Stimulated activated CD4-positive, alpha-beta T cell treated with anti-CD3 and anti-CD28 coated beads, Interleukin-2, amount 100 ng/mL, for 24 hours (primary cell): ENCODE measurements at places on chromosomes 5 and 9.

GRCh38 chr5:9596824-9597223 lies 33.3 kb downstream of the TAS2R1 start:
- no peak for DNase-seq

GRCh38 chr9:137321726-137322361 lies 19.8 kb upstream of the NRARP start:
- no peak for DNase-seq

- no peak for DNase-seq
These were observed 128.2 kb upstream of the SEMA6A start for GRCh38 chr5:116702776-116703175.

- DNase-seq: no peak
These were observed 149.7 kb upstream of the ZNF366 start for GRCh38 chr5:72656756-72657513.

GRCh38 chr9:108645520-108645919 lies 210.3 kb downstream of the ACTL7B start:
- no peak for DNase-seq

DNA sequence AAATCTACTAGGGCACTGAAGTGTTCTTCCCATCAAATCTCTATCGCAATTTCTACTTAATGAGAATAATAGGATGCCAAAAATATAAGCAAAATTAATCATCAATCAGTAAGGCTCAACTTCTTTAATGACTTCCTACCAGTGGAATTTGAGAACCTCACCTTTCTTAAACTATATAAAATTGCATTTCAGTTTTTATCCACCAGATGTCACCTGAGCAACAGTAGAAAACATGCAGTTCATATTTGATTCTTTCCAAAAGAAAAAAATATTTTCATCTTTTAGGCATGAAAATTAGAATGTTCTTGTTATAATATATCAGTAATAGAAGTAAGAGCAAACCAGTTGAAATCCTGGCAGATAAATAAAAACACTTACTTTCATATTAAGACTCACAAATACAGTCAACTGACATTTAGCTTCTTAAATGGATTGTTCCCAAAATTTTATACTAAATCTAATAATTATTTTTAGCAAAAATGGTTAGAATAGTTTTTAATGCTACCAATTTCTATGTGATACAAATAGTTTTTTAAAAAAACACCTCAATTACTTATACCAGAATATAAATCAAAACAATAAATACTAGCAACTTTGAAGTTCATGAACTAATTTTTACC lies 13.4 kb upstream of the CCDC112 start:
- no peak for DNase-seq

DNA sequence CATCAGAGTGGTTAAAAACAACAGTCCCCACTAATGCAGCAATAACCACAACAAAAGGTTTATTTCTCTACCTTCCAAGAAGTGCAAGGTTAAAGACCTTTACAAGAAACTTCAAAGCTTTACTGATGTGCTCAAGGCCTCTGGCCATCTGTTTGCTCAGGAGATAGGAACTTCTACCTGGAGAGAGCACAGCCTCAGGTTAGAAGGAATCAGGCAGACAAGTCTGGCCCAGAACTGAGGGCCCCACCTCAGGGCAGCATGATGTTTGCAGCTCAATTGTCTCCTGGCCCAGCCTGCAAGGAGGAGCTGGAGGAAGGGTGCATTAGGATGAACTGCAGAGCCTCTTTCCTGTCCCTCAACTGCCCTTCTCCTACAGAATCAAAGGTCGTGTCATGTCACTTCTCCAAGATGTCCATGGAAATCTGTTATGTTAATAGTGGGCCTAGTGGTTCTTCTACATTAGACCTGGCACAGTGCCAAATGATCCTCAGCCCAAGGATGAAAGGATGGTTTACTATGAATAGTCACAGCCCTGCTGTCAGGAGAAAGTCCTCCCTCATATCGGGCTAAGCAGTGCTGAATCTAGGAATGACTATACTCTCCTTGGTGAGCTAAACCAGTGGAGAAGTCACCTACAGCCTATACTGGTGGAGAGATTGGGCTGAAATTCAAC lies 98.9 kb upstream of the NTRK2 start:
- DNase-seq: no peak

- DNase-seq: no peak
These were observed 253.0 kb upstream of the ARRDC3 start for GRCh38 chr5:91635950-91636734.

DNA sequence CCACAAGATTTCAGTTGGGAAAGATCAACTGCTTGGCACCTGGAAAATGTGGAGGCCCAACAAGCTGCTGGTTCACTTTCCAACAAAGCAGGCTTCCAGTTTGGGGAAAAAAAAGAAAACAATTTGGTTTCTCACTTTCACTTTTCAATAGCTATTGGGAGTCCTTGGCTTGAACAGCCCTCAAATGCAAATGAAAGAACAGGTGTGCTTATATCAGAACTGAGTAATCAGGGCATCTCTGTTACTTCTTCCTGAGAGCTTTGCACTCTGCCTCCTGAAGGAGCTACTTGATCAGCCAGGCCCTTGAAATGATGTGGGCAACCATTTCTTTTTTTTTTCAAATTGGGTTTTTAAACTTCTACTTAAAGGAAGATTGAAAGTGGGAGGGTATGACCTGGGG lies 73.5 kb downstream of the MFAP3 start:
- DNase-seq: no peak

- DNase-seq: no peak
These were observed 79.1 kb upstream of the PLPP6 start for GRCh38 chr9:4583001-4583400.

- no peak for DNase-seq
These were observed 85.2 kb upstream of the TNC start for GRCh38 chr9:115202960-115203751.

DNA sequence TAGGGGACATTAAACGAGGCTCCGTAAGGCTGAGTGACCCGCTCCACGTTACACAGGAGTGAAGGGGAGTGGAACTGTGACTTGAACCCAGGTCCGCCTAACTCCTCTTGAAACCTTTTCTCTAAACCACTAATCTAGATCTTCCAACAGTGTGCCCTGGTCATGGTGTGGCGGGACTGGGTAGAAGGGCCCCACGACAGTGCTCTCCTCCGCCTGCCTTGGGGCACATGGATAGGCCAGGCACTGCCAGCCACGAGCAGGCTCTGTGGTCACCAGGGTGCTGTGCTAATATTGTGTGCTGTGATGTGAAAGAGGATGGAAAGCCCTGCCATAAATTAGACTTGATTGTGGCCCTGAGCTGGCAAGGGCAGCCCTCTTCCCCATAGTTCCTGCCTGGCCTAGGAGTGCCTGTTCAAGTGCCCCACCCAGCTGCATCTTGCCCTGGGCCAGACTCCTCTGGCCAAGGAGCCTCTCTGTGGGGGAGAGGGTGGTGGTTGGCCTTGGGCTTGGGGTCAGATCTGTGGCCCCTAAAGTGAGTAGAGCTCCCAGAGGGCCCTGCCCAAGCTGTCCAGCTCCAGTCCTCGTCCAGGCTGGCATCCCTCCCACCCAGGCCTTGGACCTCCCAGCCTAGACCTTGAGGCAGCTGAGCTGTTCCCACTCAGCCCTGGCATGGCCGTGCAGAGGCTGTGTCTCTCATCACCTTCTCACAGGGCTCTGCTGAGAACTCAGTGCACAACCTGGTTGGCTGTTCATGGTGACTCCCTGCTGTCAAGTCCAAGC lies 67.8 kb upstream of the TBC1D2 start:
- DNase-seq: no peak

DNA sequence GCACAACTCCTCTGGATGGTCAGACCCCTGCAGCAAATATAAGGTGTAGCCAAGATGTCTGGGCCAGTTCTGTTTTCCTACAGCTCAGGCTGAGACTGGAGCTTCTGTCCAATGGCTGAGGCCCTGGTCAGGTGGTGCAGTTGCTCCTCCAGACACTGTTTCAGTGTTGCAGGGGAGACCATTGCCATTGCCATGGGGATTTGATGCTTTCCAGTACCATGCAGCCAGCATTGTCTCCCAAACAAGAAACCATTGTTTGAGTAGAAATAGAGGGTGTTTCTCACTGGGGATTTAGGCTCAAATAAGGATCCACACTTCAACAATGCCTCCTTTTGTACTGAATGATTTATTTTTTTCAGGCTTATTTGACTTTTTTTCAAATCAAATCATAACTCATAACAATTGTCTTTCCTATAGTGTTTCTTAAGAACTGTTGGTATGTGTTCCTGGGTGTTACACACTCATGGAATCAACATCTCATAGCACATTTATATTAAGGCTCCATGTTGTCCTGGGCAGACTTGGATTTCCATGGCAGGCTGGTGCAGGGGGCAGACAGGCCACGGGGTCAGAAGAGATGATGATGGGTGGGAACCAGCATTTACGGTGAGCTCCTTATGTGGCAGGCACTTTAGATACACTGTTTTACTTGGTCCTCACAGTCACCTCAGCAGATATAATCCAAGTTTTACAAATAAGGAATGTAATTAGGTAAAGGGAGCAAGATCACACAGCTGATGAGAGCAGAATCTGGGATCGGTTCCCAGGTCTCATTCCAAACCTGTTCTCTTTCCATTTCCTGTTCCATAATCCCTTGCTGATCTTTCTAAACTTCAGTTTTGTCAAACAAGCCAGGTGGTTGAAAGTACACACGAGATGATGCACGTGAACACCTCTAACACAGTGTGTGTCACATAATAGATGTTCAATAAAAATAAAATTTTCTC lies 95.9 kb upstream of the GNAQ start:
- no peak for DNase-seq

DNA sequence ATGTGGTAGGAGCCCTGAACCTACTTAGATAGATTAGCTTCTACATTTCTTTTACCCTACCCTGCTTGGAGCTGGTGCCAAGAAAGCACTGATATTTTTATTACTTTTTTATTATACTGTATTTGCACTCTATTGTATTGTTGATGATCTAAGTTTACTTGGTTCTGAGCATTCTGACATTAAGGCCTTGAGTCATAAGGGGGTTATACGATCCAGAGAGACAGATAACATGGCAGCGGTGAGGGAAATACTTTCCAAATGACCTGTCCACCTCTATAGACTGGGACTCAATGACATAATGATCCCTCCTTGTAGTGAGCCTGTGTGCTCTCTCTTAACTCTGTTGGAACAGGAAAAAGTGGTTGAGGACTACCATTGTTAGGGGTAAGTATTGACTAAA lies 176.3 kb downstream of the MAN2A1 start:
- DNase-seq: no peak

DNA sequence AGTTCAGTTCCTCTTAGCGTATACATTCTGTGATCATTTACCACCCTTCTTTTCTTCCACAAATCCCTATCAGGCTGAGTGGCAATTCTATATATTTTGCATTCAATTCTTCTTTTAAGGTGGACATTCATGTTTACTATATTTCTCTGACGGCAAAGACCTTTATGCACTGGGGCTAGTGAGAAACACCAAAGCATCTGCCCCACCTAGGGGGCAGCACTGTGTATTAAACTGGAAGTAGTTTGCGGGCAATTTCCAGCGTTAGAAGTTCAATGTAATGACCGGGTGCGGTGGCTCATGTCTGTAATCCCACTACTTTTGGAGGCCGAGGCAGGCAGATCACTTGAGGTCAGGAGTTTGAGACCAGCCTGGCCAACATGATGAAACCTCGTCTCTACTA lies 27.9 kb upstream of the FBXL7 start:
- no peak for DNase-seq

- DNase-seq: no peak
These were observed 64.9 kb downstream of the SUSD1 start for GRCh38 chr9:112110094-112110776.

DNA sequence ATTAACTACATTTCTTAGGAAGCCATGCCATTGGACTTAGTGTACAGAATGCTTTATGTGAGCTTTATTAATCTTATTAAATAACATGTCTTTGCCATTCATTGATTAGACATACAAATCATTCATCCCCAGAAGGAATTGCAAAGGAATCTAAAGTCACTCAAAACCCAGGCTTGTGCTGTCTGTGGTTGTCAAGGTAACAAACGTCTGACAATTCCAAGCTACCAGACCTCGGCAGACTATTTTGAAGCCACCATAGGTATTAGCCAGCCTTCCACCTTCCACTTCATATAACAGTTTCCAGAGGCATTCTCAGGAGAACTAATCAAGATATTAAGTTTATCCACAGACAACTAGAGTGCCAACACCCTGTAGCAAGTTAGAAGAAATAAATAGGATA lies 135.2 kb upstream of the TUSC1 start:
- DNase-seq: no peak

- peak; percentile 29 for DNase-seq
These were observed 18.6 kb upstream of the IFNB1 start for GRCh38 chr9:21096172-21096900.

- DNase-seq: no peak
These were observed 73.4 kb upstream of the ATG10 start for GRCh38 chr5:81898403-81898802.

GRCh38 chr5:85841653-85842052 lies 776.1 kb upstream of the COX7C start:
- no peak for DNase-seq

GRCh38 chr5:173065155-173065554 lies 9.0 kb downstream of the CREBRF start:
- DNase-seq: no peak

DNA sequence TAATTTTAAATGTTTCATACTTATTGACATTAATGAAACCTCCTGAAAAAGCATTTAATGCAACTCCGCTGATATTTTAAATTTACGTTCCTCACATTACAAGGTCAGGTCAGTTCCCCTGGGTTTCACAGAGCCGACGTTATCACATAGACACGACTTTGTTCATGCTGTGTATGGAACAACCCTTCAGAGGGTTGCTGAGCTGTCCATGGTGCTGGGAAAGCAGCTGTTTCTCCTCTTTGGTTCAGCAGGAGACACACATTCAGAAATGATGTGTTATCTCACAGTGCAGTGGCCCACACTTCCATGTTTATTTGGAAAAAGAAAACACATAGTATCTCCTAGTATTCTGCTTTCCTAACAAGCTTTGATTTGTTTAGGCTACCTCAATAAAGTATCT lies 53.5 kb downstream of the PPP2R2B start:
- DNase-seq: peak; percentile 3

DNA sequence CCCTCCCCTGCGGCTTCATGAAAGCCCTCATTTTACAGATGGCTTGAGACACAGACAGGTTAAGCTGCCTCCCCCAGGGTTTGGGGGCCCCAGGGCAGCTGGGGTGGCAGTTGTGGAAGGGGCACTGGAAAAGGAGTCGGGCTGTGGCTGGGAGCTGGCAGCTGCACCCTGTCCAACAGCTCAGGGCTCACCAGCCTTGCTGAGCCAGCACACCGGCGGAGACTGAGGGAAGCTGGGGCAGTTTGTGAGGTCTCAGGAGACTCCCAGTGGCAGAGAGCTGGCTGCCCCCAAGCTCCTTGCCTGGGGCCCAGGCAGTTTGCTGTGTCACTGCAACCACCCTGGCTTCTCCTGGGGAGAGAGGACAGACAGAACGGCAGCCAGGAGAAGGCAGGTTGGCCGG lies 34.8 kb upstream of the RAPGEF1 start:
- no peak for DNase-seq
